Left colon (tissue), 2 donors: ENCODE measurements at places on chromosomes 5 and 9. TPM values are rescaled to one million over a fixed set of nuclear protein-coding genes. Genes with fewer than 3 reads are reported as not detected.

DNA sequence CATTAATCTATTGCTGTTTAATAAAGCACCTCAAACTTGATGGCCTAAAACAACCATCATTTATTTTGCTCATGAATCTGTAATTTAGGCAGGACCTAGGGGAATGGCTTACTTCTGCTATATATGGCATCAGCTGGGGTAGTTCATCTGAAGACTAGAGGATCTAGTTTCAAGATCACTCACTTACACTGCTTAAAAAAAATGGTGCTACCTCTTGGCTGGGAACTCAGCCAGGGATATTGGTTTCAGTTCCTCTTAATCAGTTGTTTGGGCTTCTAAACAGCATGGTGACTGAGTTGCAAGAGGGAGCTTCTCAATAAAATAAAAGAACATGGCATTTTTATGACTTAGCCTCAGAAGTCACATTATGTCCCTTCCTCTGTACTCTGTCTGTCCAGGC lies 142.0 kb downstream of the FAM114A2 start:
- no peak for DNase-seq

DNA sequence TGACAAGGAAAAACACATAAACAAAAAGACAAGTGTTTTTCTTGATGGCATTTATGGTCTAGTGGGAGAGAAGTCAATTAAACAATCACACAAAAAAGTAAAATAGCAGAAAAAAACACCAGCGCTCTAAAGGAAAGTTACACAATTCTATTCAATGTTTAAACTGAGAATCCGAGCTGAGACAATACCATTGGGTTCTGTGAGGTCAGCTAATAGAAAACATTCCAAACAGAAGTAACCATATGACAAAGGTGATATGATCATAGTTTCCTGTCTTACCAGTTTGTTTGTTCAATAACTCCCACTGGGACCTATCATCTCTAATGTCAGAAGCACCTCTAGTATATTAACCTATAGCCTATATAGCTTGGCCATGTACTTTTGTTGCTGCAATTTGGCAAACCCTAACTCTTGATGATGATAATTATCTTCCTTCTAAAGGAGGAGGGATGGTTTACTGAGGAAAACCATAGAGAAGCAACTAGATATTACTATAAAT lies 1030.0 kb downstream of the CDH12 start:
- no peak for DNase-seq

DNA sequence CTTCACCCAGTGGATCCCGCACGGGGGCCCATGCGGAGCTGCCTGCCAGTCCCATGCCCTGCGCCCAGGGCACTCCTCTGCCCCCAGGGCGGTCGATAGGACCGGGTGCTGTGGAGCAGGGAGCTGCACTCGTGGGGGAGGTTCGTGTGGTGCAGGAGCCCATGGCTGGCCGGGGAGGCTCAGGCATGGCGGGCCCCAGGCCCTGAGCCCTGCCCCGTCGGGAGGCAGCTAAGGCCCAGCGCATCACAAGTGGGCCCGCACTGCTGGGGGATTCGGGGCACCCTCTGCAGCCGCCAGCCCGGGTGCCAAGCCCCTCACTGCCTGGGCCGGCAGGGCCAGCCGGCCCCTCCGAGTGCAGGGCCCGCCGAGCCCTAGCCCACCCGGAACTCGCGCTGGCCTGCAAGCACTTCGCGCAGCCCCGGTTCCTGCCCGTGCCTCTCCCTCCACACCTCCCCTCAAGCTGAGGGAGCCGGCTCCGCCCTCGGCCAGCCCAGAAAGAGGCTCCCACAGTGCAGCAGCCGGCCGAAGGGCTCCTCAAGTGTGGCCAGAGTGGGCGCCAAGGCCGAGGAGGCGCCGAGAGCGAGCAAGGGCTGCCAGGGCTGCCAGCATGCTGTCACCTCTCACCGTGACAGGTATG lies 221.1 kb upstream of the RORB start:
- no peak for DNase-seq

GRCh38 chr5:109316634-109317033 lies 93.1 kb downstream of the PJA2 start:
- no peak for DNase-seq

DNA sequence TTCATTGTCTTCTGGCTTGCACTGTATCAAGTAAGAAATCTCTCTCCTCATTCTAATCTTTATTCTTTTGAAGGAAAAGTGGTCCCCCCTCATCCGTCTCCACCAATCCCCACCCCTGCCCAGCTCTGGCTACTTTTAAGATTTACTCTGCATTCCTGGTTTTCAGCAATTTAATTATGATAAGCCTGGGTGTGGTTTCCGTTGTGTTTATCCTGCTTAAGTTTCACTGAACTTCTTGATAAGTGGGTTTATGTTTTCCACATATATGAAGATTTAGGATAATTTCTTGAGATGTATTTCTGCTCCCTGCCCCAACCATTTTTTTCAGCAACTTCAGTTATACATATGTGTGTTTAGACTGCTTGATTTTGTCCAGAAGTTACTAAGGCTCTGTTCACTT lies 46.5 kb downstream of the PTBP3 start:
- no peak for DNase-seq

DNA sequence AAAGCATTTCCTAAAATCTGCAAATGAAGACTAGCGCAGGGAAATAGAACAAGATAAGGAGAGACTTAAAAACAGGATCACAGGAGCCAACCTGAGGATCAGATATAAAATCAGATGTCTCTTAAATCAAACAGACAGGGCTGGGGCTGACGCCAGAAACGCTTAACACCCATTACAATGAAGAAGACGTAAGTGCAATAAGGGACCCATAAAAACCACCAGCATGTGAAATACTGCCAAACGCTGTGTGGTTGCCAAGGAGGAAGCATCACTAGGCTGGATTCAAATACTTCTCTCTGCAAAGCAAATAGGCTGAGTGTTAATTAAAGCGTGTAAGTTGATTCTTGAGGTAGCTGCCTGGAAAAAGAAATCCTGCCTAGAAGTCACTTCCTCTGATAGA lies 74.4 kb upstream of the ATP10B start:
- DNase-seq: peak; percentile 86

DNA sequence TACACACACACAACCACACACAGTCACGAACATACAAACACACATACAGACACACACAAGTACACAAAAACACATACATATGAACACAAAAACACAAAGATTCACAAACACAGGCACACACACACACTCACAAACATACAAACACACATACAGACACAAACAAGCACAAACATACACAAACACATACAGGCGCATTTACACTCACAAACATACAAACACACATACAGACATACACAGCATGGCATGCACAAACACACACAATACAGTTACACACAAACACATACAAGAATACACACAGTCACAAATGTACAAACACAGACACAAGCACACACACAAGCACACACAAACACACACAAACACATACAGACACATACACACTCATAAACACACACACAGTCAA lies 247.9 kb downstream of the TENT4A start:
- DNase-seq: no peak

- DNase-seq: no peak
These were observed 69.6 kb downstream of the IL31RA start for GRCh38 chr5:55920784-55921183.

GRCh38 chr5:108747774-108748400 lies at the start of gene FER:
Gene FER (plus strand): TSS chr5:108747897. CDS start chr5:108798183, 50,286 bp downstream.
- peak; percentile 13 for DNase-seq

DNA sequence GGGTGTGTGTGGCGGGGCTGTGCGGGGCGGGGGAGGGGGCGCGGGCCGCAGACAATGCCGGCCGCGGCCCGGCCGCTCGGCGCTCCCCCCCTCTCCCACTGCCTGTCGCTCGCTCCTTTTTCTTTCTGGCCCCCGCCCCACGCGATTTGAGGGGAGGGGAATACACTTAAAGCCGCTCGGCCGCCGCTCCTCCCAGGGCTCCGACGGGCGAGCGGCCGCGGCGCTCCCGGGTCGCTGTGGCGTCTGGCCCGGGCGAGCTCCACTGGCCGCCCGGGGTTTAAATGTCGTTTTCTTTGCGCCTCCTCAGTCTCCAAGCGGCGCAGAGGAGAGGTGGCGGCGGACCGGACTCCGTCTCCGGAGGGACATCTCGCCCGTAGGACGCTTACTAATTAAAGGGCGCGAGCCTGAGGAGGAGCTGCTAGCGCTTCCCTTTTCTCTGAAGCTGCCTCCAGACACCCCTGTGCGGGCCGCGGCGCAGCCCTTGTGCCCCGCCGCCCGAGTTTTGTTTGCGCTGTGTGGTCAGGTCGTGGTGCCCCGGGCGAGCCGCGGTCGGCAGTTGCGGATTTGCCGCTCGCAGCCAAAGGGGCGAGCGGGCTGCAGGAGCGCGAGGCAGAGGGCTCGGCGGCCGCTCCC lies 1.4 kb downstream of the ZSWIM6 start:
- DNase-seq: no peak

DNA sequence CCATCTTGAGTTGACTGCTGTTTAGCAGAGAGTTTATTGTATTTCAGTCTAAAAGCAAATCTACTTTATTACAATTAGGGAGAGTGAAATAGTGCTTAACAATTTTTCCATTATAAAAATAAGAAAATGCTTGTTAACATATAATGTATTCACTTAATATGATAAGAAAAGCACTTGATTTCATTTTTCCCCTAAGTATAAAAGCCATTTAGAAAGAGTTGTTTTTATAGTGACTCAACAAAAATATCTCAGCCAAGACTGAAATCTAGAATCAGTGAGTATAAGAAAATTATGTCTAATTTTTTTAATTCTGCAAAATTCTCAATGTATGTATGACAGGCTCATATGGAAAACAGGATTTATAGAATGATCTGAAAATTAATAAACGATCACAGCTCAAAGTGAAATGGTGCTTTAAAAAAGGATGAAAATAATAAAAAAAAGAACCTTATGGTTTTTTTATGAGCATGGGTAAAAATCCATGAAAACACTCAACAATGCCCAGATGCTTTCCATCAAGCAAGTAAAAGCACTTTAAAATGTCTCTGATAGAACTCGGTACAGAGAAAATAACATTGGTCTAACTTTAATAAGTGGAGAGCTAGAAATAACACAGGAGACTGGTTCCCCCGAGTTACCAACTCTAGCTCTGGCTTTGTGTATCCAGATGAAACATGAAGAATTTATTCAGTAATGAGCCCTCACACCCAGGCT lies 1057.8 kb upstream of the WWC1 start:
- DNase-seq: no peak

- DNase-seq: no peak
These were observed 634.8 kb upstream of the FAM174A start for GRCh38 chr5:99900302-99900852.

- no peak for DNase-seq
These were observed 104.8 kb upstream of the TBC1D2 start for GRCh38 chr9:98360176-98360708.

- no peak for DNase-seq
These were observed 28.1 kb downstream of the IL7R start for GRCh38 chr5:35884773-35885172.

DNA sequence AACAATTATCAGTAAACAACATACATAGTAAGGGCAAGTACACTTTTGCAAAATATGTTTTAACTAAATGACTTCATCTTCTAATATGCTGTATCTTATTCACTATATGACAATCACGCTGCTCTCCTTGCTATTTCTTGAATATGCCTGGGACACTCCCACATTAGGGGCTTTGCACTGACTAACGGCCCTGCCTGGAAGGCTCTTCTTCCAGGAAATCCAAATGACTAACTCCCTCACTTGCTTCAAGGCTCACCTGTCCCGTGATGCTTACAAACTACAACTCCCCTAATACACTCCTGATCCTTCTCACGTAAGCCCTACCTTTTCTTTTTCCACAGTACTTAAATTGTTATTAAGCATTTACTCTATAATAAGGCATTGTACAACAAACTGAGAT lies 10.6 kb downstream of the ERP44 start:
- no peak for DNase-seq

GRCh38 chr9:117516676-117517632 lies 102.1 kb upstream of the ASTN2 start:
- DNase-seq: no peak

DNA sequence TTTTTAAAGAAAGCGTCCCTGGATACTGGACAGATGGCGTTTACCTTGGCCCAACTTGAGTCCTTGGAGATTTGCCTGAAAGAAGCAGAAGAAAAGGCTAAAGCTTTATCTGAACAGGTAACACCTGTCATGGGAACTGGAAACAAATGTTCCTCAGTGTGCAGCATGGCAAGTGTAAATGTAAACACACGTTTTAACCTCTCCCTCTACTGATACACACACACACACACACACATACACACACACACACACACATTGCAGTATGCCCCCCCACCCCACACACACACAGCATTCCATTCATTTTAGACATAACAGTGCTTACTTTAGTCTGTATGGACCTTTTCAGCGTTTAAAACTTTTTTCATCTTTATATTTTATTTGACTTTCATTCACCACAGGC lies 51.1 kb downstream of the CCDC192 start:
- DNase-seq: no peak

DNA sequence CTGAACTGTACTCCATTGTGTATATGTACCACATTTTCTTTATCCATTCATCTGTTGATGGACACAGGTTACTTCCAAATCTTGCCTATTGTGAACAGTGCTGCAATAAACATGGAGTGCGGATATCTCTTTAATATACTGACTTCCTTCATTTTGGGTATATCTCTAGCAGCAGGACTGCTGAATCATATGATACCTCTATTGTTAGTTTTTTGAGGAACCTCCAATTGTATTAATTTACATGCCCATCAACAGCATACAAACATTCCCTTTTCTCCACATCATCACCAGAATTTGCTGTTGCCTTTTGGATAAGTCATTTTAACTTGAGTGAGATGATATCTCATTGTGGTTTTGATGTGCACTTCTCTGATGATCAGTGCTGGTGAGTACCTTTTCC lies 81.8 kb upstream of the FAM120A start:
- no peak for DNase-seq

DNA sequence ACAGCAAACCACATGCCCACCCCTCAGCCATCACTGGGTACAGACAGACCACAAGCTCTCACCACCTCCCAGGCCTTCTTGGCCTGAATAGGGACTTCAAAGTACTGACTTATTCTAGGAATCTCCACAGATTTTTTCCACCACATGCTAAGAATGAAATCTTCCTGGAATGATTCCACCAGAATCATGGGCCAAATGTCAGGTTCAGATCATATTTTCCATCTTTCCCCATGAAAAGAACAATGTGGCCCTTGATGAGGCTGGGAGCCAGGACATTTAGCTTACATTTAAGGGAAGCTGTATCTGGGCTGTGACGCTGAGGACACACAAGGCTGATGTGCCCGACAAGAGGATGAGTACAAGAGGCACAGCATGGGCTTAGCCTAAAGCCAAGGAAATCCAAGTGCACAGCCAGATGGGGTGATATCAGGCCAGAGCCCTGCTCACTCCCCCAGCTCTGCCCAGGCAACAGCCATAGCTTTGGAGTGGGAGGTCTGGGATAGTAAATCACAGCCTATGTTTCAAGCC lies 28.1 kb downstream of the ACSL6 start:
- DNase-seq: peak; percentile 4

GRCh38 chr9:33320568-33321261 lies 30.4 kb downstream of the NFX1 start:
- DNase-seq: no peak

GRCh38 chr9:112050544-112051475 lies 124.3 kb downstream of the SUSD1 start:
- DNase-seq: peak; percentile 51

TMEM171 gene
- total RNA-seq: 104 TPM

CD72 gene
- 1.2 TPM for total RNA-seq

ALAD gene
- 58.8 TPM for total RNA-seq

SH3TC2 gene
- total RNA-seq: 2.4 TPM

JAKMIP2 gene
- total RNA-seq: 1.1 TPM

POU5F2 gene
- total RNA-seq: 1.1 TPM

SAXO1 gene
- not detected for total RNA-seq

CCDC180 gene
- 1.2 TPM for total RNA-seq

FIBCD1 gene
- total RNA-seq: 7.9 TPM

PCDHB16 gene
- 1.2 TPM for total RNA-seq

BRINP1 gene
- total RNA-seq: 0.17 TPM

ENC1 gene
- 18.9 TPM for total RNA-seq

KCNMB1 gene
- 6.9 TPM for total RNA-seq

IGFBPL1 gene
- total RNA-seq: 0.25 TPM
